CD4-positive, alpha-beta T cell treated with Interleukin-2 at 100 ng/mL for 4 hours (primary cell): ENCODE measurements at places on chromosomes 4 and X.

DNA sequence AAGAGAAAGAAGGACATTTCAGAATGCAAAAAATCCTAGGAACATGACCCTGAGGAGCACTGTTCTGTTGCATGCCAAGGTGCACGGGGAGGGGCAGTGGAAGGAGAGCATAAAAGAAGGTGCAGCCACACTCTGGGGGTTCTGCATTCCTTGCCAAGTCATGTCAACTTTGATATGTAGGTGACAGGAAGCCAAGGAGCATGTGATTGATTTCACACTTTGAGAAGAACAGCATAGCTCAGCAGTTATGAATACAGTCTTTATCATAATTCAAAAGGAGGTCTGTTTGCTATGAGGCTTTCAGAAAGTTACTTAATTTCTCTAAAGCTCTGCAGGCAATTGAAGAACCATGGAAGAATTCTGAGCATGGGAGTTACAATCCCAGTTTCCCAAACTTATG, 50.6 kb downstream of the SCFD2 start:
- DNase-seq, result no peak

GRCh38 chr4:140094438-140095420, 59.3 kb downstream of the MAML3 start:
- peak; percentile 26 for DNase-seq

DNA sequence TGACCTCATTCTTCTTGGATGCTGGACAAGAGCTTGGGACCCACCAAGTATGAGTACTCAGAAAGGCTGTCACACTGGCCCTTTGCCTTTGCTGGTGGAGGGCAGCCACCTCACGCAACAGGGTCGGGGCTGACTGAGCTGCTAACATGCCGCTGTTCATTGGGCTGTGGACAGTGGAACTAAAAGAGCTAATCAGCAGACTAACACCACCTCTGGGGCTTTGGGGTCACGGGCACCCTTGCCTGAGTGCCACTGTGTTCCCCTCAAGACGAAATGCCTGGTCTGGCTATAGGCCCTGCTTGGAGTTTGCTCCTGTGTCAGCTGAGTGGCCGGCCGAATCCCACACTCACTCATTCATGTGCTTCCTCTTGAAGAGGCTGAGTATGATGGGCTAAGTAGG, 559.6 kb downstream of the SPRY1 start:
- no peak for DNase-seq

GRCh38 chr4:152534541-152535359, 1.1 kb downstream of the FBXW7 start:
- peak; percentile 49 for DNase-seq

- no peak for DNase-seq
Measured at GRCh38 chrX:54509400-54509799, 13.4 kb upstream of the FGD1 start.

DNA sequence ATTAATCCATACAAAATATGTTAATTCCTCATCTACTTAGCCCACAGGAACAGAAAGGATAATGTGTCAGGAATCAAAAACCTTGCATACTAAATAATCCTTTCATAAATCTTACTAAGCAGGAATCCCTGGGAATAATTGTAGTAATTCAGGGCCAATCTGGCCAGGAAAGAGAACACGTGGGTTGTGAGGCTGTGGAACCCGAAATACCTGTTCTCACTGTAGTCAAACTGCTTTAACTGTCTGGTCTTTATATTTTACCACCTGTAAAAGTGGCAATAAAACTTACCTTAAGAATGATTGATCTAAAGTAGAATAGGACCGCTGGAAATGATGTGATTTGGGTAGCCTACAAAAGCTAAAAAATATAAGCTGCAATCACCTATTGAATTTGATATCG, 1620.9 kb downstream of the STIM2 start:
- no peak for DNase-seq

DNA sequence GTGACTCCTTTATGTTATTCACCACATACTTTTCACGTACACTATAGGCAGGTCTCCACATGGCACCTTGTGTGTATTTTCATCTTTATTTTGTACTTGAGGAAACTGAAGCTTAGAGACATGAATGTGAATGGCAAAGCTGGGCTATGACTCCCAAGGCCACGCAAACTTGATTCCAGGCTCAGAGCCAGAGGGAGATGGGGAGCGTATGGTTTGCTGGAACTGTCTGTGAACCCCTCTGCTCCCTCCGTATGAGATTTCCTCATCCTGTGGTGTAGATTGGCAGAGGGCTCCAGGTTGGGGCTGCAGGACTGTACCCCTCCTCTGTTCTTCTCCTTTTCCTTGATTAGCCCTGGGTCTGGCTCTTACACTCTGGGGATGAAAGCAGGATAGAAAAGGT, 16.1 kb upstream of the STARD8 start:
- no peak for DNase-seq

- no peak for DNase-seq
Measured at GRCh38 chrX:152600853-152601633, 36.7 kb upstream of the GABRQ start.

- no peak for DNase-seq
Measured at GRCh38 chr4:21652508-21653231, 295.9 kb downstream of the KCNIP4 start.

DNA sequence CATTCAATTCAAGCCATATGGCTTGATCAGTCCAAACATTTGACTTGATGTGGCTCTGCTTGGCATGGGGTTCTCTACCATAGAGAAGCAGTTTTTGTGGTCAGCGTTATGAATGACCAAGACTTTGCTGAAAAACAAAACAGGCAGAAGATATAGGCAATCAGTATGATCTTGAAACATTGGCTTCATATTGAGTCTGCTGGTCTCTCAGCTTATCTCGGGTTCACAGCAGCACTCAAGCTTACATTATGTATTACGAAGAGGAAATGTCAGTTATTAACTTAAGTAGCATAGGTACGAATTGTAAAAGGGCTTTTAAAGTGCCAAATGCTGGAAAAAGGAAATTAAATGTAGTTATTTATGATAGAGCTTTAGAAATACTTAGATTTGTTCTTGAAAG, 99.0 kb downstream of the AFF2 start:
- DNase-seq, result no peak

DNA sequence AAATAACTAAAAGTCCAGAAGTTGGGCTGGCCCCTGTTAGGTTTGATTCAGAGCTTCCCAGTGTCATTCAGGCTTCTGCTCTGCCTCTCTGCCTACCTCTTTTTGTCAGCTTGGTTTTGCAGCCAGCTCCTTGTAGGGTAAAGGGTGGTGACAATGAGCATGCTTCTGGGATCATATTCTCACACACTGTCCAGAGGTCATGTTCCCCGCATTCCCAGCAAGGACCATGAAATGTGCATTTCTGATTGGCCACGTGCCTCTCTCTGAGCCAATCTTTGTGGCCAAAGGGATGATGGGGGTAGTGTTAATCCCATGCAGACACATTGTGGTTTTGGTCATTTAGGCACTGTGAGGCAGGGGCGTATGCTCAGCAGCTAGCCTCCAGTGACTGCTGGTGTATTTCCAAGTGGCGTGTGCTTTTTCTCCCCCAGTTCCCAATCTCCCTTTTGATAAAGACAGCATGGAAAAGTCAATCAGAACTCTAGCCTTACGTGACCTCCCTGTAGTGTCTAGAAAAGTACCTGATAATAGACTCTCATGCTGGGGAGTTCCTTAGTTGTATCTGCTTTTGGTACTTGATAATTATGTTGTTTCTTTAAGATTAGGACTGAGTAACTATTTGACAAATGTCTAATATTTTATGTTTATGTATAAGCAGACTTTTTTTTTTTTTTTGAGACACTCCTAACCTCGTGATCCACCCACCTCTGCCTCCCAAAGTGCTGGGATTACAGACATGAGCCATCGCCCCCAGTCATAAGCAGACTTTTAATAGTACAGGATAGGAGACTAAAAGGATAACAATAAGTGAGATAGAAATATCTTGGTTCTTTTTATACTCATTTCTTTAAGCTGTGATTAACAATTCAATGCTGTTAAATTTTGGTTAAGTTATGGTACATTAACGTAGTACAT, 57.8 kb downstream of the KIAA0232 start:
- no peak for DNase-seq

DNA sequence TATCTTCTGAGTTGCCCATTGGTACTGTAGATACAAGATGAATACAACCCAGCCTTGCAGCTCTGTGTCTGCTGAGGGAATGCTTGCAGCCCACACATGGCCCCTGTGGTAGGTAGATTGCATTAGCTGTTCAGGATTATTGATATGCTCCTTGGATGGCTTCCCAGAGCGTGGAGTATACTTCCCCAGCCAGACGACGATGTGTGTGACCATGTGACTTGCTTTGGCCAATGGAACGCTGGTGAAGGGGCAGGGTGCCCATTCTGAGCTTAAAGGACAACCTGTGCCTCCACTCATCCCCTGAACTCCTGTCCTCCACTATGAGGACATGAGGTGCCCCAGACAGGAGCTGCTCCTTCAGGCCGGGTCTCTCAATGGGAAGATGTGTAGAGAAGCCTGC, 23.9 kb upstream of the FGFBP2 start:
- DNase-seq, result no peak

DNA sequence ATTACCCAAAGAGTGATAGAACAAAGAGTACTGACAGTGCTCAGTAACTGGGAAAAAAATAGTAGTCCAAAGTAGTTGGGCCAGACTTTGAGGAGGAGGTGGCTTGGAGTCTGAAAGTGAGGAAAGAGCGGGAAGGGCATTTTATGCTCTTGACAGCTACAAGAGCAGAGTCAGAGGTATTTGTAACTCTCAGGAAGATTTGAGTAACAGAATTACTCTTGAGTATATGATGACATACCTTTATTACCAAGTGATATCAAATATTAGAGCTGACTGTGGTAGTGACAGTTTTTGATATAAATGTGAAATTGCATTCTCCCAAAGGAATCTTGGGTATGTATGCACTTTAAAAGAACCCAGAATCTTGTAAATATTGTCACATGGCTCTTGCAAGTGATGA, 2.2 kb downstream of the SLAIN2 start:
- no peak for DNase-seq

GRCh38 chrX:9211269-9211668, 177.3 kb upstream of the FAM9B start:
- DNase-seq, result no peak

DNA sequence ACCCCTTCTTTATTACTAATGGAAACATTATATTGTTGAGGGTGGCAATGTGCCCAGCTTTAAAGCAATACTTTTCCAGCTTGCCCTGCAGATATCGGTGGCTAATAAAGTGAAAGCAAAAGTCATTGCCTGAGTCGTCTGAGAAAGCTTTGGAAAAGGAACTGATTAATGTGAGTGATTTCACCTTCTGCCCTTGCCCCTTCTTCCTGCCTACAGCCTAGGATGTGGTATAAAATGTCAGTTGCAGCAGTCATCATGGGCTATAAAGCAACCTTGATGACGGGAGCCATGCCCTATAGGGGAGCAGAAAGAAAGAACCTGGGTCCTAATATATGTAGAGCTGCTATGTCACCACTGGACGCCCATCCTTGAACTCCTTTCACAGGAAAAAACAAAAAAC, 132.4 kb upstream of the USP9X start:
- DNase-seq, result peak; percentile 22

DNA sequence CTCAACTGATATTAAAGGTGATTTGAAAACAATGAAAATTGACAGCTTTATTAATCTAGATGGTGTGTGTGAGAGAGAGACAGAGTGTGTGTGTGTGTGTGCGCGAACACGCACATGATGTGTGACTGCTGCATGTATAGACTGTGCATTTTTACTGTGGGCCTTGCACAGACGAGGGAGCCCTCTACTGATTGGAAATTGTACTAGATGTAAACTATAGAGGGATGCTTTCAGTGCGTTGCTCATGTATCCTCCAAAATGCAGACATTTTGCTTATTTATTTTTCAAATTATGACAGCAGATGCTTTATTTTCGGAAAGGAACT, 168.4 kb upstream of the GK2 start:
- DNase-seq, result no peak

- DNase-seq, result no peak
Measured at GRCh38 chr4:188660796-188661195, 521.6 kb downstream of the TRIML1 start.

DNA sequence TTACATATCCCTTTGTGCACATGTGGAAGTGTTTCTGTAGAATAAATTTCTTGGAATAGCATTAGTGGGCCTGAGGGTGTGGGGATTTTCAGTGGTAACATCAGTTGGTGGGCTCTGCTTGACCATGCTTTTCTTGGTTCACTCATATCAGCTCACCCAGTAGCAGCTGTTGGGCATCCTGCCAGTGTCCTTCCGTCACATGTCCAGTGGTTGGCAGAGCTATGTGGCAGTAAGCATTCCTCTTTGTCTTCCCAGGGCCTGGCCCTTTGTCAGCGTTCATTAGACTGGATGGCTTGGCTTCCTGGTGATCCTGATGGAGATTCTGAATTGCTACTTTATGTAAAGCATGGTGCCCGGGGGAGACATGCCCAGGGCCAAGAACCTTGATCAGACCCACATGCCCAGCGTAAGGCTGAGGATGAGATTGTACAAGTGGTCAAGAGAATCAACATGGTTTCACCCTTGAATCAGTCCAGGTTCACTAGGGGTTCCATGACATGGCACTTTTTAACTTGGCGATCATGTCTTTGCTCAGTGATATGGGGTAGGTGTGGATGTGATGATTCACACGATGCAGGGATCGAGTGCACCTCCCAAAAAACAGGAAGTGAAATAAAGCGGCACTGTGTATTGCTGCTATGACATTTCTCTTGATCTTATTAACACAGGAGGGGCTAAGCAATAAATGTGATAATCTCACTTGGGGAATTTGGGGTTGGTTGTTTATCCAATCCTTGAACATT, 72.1 kb upstream of the IGFBP7 start:
- DNase-seq, result no peak

DNA sequence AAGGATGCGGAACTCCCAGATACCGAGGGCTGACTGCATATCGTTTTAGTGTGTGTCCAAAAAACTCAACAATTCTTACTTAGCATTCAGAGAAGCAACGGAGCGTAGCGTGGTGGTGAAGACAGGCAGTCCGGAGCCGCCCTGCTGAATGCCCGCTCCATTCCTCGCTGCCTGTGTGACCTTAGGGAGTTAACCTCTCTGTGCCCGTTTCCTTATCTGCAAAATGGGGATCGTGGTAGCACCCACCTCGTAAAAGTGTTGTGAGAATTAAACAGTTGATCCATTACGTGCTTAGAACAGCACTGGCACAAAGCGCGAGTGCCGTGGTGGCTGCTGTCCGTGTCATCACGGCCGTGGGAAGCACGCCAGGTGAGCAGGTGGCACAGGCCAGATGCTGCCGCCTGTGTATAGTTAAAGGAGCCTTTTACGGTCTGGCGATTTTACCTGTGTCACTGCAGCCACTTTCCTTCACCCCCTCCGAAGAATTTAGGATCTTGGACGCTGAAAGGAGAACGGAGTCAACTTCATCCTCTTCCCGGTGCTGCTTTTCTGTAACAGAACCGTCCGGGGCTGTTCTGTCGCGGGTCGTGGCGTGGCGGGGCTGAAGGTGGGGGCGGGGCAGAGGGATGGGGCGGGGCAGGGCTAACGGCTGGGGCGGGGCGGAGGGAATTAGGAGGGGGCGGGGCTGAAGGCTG, 885 bp downstream of the CCDC110 start:
- DNase-seq, result peak; percentile 40

GRCh38 chrX:30865612-30866011, 23.4 kb downstream of the TAB3 start:
- no peak for DNase-seq
